ENCODE measurements at places on chromosomes 2 and 18.

- no peak for DNase-seq
Measured at GRCh38 chr18:13308369-13308768, 89.8 kb downstream of the LDLRAD4 start.

GRCh38 chr18:2982452-2983269, 30.3 kb downstream of the LPIN2 start:
- DNase-seq, result no peak

DNA sequence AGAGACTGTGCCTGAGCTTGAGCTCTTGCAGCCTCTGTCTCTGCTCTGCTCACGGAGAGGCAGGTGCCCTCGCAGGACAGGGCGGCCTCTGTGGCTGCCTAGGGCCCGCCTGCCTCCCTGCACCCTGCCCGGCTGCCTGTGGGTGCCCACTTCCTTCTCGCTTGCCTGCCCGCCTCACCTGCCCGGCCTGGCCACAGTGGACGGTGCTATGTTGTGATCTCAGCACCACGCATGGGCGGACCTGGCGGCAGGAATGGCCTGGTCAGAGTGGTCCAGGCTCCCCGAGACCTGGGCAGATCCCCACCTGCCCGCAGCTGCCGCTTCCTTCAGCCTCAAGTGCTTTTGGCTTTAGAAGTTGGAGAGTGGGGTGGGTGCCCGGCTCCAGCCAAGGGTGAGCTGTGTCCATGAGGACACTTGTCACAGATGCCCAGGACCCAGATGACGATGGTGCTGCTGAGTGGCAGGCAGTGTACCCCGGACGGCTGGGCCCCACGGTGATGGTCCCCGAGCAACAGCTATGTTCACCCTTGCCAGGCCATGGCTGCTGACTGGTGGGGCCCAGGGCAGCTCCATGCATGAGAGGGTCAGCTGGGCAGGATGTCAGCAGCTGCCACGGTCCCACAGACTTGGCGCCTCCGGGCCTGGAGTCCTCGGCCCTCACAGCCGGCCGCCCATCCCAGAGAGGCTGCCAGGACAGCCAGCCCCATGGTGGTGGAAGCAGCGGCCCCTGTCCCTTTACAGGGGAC, 25.3 kb downstream of the RTP5 start:
- no peak for DNase-seq

DNA sequence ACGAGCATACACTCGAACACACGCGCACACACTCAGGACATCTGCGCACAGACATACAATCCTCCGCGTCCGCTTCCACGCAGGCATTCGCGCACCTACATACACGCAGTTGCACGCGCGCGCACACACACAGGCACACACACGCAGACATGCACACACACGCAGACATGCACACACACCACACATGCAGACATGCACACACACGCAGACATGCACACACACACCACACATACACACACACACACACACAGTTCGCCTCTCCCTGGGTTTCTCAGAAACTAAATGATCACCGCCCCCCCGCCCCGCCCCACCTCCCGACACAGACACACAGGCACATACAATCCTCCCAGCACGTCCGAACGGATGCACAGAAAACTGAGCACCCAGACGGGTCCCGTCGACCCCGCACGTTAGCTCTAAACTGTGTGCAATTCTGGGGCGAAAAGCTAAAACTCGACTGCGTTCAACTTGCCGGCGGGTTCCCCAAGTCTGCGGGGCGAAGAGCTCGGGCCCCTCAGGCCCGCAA, 1.0 kb downstream of the EPHA4 start:
- peak; percentile 43 for DNase-seq

DNA sequence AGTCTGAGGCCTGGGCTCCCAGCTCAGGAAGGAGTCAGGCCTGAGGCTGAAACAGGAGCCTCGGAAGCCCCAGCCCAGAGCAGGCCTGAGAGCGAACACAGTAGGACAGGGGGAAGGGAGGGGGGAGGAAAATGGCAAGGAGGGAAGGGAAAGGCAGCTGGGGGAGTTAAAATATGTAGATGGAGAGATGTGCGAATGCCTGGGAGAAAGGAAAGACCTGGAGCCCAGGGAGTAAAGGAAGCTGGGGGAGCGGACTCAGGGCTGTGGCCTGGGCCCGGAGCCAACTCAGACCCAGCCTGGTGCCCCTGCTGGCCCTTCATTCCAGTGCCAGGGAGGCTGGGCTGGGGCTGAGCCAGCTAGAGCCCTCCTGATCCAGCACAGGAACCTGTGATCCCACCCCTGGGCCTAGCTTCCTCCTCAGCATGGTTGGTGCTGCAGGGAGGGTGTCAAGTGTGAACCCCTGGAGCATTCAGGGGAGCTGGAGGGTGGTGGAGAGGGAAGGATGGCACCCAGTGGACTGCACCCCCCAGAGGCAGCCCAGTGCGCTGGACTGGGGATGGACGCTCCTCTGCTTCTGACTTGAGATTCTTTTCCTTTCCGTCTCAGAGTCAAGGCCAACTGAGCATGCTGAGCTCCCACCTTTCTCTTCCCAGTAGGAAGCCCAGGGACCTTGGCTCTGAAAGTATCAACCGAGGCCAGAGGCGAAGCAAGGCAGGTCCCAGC, 46.3 kb downstream of the EMX1 start:
- no peak for DNase-seq

DNA sequence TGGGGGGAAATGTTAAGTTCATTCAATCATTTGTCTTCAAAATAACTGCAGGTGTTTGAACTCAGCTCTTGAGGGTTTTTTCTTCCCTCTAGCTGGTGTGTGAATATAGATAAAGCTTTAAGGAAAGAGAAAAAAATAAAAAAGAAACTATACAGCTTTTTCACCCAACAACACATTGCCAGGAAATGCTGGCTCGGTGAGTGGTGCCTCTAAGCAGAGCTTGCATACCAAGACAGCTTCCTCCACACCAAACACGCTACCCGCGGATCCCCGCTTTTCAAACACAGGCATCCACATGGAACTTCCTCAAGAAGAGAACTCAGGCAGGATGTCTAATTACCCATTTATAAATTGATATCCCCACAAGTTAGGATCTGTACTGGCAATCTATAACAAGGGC, 69.8 kb upstream of the TANK start:
- DNase-seq, result peak; percentile 46

DNA sequence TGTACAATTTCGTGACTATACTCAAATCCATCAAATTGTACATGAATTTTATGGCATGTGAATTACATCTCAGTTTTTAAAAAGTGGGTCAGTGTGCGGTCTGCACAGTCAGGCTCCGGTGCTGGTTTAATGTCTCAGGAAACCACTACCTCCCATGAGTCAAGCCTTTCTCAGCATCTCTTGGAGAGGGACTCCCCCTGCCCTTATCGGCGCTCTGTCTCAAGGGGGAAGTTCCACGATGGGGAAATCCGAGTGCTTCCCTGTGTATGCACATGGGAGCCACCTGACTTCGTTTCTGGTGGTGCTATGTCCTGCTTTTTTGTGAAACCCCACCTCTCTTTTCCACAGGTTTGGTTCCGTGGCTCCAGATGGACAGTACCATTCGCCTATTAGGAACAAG, 72.5 kb downstream of the ACOXL start:
- no peak for DNase-seq

DNA sequence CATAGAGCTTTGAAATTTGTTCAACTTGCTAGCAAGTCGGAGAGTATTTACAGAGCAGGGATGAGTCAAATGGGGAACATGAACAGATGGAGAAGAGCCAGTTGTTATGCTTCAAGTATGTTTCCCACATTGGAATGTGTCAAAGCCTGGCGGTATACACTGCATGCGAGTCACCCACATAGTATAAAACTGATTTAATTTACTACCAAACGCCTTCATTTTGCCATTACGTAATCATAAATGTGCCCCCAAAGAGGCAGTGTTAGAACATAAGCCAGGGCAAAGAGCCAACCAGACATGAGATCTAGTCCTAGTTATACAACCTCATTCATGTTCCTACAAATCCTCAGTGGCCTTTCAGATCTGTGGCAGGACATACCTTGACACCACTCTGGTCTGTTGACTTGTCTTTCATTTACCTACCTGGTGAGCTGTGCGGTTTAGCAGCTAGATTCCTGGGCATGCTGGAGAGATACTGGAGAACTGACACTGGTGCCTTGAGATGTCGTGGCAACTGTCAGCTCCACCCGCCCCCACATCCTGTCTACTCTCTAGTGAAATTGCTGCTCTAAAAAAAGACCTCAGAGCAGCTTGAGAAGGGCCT, 21.7 kb upstream of the NRP2 start:
- DNase-seq, result no peak

DNA sequence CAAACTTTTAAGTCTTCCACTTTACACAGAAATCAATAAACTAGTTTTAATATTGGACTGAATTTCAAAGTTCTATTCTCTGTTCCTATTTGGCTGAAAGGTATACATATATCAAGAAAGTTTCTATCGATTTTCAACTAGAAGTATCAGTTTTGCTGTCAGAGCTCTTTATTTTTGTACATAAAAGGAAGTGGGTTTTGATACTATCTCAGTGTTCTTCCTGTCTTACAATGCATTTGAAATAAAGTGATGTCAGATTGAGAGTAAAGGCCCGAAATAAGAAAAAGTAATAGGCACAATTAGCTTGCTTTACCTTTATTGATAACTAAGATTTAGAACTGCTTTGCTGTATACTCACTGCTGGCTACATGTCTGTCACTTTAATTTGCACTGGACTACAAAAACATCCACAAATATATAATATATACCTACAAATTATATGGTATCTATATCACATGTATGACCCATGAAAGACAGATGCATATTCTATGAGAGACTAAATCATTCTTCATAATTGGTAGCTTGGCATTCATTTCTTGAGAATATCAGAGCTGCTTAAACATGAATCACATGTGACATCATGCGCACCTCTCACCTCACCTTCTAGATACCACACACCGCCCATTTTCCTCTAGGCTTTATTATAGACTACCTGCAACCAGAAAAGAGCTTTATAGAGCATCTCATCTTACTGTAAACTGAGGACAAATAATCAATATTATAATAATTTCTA, 83.6 kb downstream of the ASXL2 start:
- peak; percentile 45 for DNase-seq

All from stimulated activated naive CD4-positive, alpha-beta T cell (primary cell).